ENCODE measurements at places on chromosomes 2 and 18.

GRCh38 chr2:98514096-98514639 lies 69.5 kb downstream of the INPP4A start:
- DNase-seq: peak; percentile 98

DNA sequence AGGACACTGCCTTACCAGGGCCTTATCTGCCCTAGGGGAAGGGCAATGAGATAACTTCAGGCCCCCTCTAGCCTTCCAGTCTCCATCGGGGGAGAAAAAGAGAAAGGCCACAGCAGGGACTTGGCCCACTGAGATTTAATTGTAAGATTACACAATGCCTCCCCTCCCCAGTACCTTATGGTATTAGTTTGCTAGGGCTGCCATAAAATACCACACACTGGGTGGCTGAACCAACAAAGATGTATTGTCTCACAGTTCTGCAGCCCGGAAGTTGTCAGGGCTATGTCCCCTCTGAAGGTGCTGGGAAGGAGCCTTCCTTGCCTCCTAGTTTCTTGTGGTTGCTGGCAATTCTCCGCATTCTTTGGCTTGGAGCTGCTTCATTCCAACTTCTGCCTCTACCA lies 34.8 kb upstream of the SPATA3 start:
- DNase-seq: peak; percentile 95

GRCh38 chr2:24233321-24233720 lies 58.5 kb downstream of the FAM228A start:
- no peak for DNase-seq

GRCh38 chr18:76379226-76380126 lies 115.6 kb downstream of the ZNF516 start:
- no peak for DNase-seq

- no peak for DNase-seq
These were observed 348.3 kb downstream of the ADCYAP1 start for GRCh38 chr18:1252936-1253335.

DNA sequence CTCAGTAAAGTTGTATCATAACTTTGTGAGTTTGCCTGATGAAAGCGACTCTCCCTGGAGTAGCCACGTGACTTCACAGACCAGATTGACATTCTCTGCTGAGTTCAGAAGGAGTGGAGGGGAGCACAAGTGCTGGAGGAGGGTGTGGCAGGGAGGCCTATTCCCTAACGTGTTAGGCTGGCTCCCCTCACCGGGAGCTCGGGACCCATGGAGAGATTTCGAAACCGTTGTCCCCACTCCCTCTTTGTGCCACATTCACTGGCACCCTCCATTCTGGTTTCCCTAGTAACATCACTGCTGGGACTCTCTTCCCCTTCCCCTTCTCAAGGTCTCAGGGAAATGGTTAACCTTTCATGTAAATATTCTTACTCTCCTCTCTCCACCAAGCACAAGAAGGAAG lies 279.9 kb downstream of the ALPK2 start:
- no peak for DNase-seq

DNA sequence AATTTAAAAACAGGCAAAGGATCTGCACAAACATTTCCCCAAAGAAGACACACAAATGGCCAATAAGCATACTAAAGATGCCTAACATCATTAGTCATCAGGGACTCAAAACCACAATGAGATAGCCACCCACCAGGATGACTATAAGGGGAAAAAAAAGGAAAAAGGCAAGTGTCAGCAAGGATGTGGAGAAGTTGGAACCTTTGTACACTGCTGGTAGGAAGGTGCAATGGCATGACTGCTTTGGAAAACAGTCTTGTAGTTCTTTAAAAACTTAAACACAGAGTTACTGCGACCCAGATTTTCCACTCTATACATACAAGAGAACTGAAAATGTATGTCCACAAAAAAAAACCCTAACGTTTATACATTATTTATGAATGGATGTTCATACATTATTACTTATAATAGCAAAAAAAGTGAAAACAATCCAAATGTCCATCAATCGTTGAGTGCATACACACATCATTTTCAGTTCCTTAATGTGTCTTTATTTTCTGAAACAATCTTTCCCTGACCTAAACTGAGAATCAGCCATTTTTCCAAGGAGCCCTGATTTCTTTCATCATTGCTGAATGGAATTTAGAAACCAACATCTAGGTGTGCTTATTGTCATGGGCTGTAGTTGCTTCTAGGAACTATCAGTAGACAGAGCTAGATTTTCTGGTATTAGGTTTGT lies 64.7 kb upstream of the TLK1 start:
- peak; percentile 93 for DNase-seq

DNA sequence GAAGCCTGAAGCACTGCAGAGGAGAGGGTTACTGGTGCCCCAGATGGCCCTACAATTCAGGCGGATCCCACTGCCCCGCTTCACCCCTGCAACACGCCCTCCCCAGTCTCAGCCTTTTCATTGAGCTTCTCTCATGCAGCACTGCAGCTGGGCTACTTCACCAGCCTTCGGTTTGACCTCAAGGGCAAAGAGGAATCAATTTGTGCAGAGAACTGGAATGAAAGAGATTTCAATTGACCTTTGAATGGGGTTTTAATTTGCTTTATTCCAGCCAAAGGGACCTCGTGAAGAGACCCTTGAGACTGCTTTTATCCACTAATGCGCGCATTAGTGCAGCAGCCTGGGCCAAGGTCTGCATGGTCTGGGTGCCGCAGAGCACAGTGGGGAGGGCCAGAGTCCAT lies 8.8 kb upstream of the POMC start:
- no peak for DNase-seq

DNA sequence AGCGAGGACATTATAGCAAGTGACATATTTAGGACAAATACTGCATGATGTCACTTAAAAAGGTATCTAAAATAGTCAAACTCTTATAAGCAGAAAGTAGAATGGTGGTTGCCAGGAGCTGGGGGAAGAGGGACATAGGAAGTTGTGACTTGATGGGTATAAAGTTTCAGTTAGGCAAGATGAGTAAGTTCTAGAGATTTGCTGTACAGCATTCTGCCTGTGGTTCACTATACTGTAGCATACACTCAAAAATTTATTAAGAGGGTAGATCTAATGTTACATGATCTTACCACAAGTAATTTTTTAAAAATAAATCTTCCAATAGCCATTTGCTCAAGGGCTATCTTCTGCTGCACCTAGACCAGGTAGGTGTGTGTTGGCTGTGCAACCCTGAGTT lies 78.1 kb upstream of the NPAS2 start:
- no peak for DNase-seq

DNA sequence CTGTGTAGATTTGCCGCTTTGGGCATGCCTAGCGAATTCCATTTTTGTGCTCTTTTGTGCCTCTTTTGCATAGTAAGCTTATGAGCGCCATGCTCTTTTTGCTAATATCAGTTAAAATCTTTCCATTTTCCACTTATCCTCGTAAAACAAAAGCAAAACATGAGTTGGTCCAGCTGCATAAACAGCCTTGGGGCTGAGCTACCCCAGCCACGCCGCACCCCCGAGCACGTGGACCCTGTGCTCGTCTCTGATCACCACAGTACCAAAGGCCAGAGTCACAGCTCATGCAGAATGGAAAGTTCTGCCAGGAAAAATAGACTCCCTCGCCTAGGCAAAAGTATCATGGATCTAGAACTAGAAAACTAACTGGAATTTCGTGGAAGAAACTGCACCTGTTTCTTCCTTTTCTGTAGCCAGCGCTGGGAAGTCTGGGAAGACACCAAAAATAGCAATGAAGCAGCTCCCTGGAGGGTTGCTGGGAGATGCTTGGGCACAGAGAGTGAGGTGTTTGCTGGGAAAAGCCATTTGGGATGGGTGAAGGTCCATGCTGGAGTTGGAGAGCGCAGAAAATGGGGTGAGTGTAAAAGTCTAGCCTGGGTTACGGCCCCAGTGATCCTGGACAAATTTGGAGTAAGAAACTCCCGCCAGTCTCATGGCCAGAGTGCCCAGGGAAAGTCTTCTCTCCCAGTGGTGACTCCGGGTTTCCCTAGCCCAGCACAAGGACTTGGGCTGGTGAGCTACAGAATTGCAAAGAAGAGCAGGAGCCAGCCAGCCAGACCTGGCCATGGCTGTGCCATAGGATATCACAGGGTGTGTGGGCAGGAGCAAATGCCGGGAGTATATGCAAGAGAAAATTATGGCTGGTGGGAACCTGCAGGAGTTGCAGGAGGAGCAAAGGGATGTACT lies 218.4 kb downstream of the GBX2 start:
- DNase-seq: no peak

DNA sequence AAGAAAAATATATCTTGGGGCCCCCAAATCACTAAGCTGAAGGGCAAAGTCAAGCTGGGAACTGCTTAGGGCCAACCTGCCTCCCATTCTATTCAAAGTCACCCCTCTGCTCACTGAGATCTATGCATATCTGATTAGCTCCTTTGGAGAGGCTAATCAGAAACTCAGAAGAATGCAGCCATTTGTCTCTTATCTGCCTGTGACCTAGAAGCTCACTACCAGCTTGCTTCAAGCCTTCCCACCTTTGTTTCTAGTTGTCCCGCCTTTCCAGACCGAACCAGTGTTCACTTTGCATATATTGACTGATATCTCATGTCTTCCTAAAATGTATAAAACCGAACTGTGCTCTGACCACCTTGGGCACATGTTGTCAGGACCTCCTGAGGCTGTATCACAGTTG lies 479.4 kb downstream of the METTL4 start:
- DNase-seq: peak; percentile 97

DNA sequence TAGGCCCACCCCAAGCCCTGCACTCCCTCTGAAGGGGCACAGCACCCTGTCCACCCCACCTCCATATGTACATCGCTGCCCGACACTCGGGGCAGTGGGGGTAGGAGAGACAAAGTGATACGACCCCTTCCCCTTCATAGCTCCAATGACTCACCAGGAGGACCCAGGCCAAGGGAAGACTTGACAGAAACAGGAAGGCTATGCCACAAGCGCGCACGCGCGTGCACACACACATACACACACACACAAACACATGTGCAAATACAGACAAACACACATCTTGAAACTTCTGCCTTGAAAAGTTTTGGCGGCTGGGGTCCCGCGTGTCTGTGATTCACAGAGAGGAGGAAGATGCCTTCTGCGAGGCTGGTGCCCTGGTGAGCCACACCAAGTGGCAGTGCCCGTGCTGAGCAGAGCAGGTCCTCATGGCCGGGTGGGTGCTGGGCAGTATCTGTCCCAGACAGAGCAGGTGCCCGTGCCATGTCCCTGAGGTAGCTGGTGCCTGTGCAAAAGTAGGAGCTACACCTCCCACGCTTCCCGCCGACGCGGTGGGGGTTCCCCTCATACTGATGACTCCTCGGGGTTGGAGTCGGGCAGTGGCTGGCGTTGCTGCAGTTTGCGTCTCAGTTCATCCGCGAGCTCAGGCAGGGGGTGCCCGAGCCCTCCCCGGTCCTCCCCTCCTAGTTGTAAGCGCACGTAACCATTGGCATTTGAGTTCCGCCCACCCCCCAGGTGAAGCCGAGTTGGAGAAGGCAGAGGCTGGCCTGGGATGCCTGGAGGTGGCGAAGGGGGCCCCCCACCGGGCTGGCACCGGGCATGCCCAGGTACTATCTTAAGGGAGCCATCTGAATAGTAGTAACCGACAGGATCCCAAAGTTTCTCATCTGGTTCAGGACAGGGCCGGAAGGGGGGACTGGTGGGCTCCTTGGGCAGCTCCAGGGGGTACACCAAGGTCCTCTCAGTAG lies 2.5 kb upstream of the ANKRD39 start:
- no peak for DNase-seq

Data from mesendoderm (in vitro differentiated cells).